GM23248 (cell line): ENCODE measurements at places on chromosomes 1 and 21. TPM values are rescaled to one million over a fixed set of nuclear protein-coding genes. Genes with fewer than 3 reads are reported as not detected.

DNA sequence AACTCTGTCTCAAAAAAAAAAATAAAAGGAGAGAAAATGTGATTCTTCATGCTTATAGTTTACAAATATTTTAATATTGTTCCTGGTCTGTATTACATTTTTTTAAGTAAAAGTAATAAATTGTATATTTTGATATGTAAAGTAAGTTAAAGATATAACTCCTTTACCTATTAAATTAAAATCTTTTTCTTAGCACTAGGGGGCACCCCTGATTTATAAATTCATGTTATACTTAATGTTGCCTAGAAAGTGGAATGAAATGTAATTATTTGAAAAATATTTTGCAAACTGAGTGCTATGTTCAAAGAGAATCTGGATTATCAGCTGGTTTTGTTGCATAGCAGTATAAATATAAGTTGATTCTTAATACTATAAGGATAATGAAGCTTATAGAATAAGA, 49.2 kb downstream of the RALGPS2 start:
- peak; percentile 51 for DNase-seq

- no peak for DNase-seq
Observed at GRCh38 chr1:43253173-43253572, 16.6 kb upstream of the TMEM125 start.

- DNase-seq: no peak
Observed at GRCh38 chr1:112687785-112688496, 13.5 kb downstream of the MOV10 start.

- no peak for DNase-seq
Observed at GRCh38 chr1:68046423-68046822, 4.0 kb downstream of the DIRAS3 start.

KCNE2 gene
- not detected in 2 replicates for total RNA-seq

- peak; percentile 8 for DNase-seq
Observed at GRCh38 chr21:45353200-45353599, 51.8 kb upstream of the COL18A1 start.

DNA sequence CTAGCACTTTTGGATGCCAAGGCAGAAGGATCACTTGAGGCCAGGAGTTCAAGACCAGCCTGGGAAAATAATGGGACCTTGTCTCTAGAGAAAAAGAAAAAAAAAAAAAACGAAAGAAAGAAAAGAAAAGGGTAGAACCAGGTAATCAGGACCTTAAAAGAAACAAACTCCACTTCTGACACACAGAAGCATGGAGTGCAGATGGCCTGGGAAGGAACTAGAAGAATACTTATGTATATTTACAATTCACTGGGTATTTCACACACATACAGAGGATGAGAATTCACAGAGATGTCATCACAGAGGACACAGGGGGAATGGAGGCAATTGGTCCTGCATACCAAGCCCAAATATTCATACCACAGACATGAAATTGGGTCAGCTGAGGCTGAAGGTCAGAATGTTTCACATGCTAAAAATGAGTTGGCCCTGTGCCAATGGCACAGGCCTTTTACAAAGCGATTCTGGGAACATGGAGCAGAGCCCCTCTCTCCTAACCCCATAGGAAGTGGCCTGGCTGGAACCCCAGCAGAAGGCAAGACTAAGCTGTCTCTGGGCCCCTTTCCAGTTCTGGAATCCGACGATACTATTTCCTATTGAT, 4.4 kb downstream of the B4GALT3 start:
- peak; percentile 95 for DNase-seq

PLCH2 gene
- 0.13 TPM in 1 of 2 replicates, not detected in the other for total RNA-seq

- no peak for DNase-seq
Observed at GRCh38 chr1:74853756-74854155, 120.8 kb downstream of the TYW3 start.

GRCh38 chr1:71788113-71788512, 494.2 kb downstream of the NEGR1 start:
- peak; percentile 3 for DNase-seq

GRCh38 chr1:230270559-230271281, 155.4 kb downstream of the PGBD5 start:
- no peak for DNase-seq

DNA sequence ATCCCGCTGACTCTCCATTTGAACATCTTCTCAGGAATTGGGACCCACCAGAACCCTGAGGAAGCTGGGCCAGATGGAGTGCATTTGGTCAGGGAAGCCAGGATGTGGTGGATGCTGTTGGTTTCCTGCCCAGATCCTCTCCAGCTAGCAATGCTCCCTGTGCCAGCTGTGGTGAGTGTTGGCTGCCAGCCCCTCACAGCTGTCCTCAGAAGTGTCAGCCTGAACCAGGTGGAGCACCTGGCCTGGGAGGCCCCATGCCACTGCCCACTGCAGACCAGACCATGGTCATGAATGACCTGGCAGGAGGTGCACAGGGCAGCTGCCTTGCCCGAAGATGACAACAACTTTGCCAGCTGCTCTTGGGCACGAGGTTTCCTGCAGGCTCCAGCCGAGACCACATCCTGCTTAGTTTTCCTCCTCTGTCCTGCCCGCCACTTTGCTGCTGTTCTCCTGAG, 54.4 kb downstream of the PRSS38 start:
- peak; percentile 61 for DNase-seq

DNA sequence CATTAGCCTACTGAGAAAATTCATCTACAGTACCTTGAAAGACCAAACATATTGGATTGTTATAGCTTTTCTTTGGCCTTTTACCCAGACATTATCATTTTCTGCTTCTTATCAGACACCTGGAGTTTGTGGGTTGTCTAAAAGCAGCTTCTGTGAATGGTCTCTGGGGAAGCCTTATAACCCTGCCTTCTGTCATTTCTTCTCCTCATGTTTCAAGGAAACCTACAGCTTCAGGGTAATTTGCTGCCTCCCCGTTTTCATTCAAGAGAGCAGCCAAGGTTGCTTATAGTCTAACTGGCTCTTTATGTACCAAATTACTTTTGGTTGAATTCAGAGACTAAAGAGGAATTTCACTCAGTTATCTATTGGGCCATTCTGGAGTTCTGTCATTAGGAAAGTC, 288.3 kb upstream of the SGIP1 start:
- DNase-seq: no peak

- no peak for DNase-seq
Observed at GRCh38 chr21:35770101-35770945, 290.0 kb downstream of the SETD4 start.

DNA sequence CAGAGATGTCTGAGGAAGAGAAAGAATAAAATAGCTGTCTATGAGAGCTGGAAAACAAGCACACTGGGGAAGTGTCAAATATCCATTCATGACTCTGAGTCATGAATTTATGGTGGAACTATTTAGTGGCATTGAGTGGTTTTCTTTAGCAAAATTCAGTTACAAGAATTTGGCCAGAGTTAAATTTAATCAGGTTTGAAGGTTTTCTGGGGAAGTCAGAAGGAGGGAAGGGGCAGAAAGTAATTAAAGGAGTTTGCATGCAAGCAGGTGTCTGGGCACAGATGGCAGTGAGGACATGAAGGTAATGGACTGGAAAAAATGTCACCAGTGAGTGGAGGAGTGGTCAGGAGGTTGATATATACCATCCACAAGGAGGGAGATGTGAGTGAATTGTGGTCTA, 121.9 kb upstream of the IVNS1ABP start:
- peak; percentile 19 for DNase-seq

DNA sequence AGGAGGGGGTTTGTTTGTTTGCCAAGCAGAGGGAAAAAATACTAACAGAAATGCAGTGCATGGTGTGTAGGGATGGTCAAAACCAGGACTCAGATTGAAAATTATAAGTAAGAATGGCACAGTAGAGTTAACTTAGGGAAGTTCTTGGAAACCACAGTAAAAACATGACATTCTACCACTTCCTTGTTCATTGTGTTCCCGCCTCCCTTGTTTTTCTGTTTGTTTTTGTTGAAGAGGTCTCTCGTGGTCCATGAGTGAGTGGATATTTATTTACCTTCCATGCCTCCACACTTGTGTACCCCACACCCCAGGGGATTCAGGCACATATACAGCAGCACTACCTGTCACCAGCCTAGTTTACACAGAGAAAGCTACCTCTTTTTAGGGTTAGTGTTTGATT, 69.6 kb downstream of the OLFML2B start:
- peak; percentile 19 for DNase-seq

KRTAP12-2 gene
- not detected in 2 replicates for total RNA-seq
